ENCODE measurements at places on chromosomes 4 and X. TPM values are rescaled to one million over a fixed set of nuclear protein-coding genes. Genes with fewer than 3 reads are reported as not detected.

- H3K4me3 ChIP-seq: no peak overlapping the region
- no peak overlapping the region for H3K27ac ChIP-seq
These were observed 103.4 kb upstream of the PAK3 start for GRCh38 chrX:110992611-110993010.

- no peaks in the 10 kb centered on the region for H3K4me1 ChIP-seq
- H3K36me3 ChIP-seq: no peaks in the 10 kb centered on the region
- H3K4me3 ChIP-seq: no peak overlapping the region
These were observed 6.2 kb downstream of the CSF2RA start for GRCh38 chrX:1274786-1275185.

The OCIAD1 gene
- 52.6 TPM for total RNA-seq

DNA sequence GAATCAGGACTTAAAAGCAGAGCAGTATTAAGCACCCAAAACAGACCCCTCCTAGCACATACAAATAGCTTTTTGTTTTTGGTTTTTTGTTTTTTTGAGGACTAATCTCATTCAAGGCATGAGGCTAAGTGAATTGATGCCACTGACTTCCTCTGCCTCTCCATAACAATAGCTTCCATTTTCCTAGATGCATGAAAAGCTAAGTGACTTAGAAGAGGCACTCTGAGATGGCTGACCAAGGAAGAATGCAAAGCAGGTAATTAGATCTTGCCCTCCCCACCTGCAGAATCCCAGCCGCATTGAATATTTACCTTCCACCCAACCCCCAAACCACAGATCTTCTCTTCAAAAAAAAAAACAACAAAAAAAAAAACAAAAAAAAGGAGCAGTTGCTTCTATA lies 7.4 kb upstream of the KDR start:
- H3K4me3 ChIP-seq: no peak overlapping the region
- H3K27me3 ChIP-seq: no peaks in the 10 kb centered on the region
- no peaks in the 10 kb centered on the region for H3K36me3 ChIP-seq
- no peak overlapping the region for H3K27ac ChIP-seq

DNA sequence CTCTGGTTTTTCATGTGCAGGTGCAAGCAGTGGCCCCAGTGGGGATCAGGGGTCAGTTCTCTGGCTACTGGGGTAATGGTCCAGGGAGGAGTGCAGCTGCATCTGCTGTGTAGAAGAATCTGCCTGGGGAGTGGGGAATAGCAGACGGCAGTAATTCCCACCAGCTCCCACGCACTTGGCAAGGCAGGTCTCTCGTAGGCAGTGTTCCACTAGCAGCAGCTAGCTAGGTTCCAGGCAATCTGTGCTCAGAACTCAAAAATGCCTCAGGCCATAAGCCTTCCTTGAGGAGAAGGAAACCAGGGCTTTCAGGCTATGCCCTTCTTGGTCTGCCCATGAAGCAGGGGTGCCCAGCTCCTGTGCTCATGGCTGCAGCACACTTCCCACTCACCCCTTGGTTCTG lies 38.8 kb downstream of the DCLK2 start:
- H3K27ac ChIP-seq: no peak overlapping the region
- peaks cover 17% of the 10 kb centered on the region for H3K4me1 ChIP-seq
- no peak overlapping the region for H3K4me3 ChIP-seq
- no peaks in the 10 kb centered on the region for H3K36me3 ChIP-seq

The CYSLTR1 gene
- total RNA-seq: not detected

DNA sequence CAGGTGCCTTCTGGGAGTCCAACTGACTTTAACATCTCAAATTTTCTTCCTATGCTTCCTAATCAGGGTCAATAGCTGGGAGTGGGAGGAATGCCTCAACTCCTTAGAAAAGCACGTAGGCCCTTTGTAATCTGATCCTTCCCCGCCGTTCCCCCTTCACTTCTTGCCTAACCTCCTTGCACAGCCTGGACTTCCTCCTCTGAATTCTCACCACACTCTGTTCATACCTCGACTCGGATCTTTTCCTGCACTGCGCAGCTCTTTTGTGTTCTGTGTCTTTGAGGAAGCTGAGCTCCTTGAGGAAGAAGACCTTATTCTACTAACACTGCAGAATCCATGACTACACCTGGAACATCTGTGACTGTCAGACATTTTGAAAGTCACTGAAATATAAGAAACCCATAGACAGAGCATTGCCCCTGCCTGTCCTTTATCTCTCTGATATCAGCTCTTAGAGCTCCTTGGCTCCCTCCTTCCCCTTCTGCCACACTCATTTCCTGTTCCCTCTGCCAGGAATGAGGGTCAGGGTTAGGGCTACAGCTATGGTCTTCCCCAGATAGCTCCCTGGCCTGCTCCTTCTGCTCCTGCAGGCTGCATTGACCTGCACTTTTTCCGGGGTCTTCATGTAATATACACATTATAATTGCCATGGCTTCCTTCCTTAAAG lies 140.2 kb upstream of the LDB2 start:
- H3K27ac ChIP-seq: no peak overlapping the region
- H3K4me1 ChIP-seq: no peaks in the 10 kb centered on the region
- H3K4me3 ChIP-seq: no peak overlapping the region
- H3K36me3 ChIP-seq: no peaks in the 10 kb centered on the region
- no peak for DNase-seq

GRCh38 chr4:15428611-15429010 lies 778 bp downstream of the C1QTNF7 start:
- no peak overlapping the region for H3K27ac ChIP-seq
- H3K4me1 ChIP-seq: no peaks in the 10 kb centered on the region
- H3K27me3 ChIP-seq: 0 out of 2 replicates have a peak, but pooled peaks cover 4% of the 10 kb centered on the region
- no peak for DNase-seq
- H3K4me3 ChIP-seq: no peak overlapping the region
- H3K36me3 ChIP-seq: no peaks in the 10 kb centered on the region

DNA sequence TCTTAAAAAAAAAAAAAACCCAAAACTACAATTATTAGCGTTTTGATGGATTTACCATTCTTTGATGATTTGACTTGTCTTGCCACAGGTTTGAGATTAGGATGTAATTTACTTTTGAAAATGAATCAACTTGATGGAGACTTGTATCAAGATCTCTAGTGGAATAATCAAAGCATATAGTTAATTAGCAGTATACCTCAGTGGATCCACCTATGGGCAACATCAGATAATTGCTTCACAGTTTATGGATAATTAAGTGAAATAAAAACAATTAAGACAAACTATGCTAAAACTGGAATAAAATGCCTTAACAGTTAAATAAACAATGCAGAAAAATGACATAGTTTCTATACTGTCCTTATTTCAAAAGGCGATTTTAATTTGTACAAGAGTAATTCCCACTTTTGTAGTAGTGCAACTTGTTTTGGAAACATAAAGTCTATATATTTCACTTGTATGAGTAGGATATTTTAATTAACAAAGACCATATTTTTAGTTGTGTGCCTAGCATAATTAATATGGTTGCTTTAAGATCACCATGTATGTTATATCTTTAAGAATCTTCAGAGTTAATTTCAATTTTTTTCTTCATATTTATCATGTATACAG lies 4.2 kb downstream of the CPEB2 start:
- no peak overlapping the region for H3K27ac ChIP-seq
- H3K36me3 ChIP-seq: no peaks in the 10 kb centered on the region
- H3K4me1 ChIP-seq: peaks cover 11% of the 10 kb centered on the region
- peak; percentile 14 for DNase-seq

GRCh38 chr4:3851211-3851610 lies 85.0 kb downstream of the ADRA2C start:
- no peaks in the 10 kb centered on the region for H3K36me3 ChIP-seq
- no peak for DNase-seq
- H3K27me3 ChIP-seq: peaks cover 36% of the 10 kb centered on the region

The SLC6A14 gene
- total RNA-seq: not detected

DNA sequence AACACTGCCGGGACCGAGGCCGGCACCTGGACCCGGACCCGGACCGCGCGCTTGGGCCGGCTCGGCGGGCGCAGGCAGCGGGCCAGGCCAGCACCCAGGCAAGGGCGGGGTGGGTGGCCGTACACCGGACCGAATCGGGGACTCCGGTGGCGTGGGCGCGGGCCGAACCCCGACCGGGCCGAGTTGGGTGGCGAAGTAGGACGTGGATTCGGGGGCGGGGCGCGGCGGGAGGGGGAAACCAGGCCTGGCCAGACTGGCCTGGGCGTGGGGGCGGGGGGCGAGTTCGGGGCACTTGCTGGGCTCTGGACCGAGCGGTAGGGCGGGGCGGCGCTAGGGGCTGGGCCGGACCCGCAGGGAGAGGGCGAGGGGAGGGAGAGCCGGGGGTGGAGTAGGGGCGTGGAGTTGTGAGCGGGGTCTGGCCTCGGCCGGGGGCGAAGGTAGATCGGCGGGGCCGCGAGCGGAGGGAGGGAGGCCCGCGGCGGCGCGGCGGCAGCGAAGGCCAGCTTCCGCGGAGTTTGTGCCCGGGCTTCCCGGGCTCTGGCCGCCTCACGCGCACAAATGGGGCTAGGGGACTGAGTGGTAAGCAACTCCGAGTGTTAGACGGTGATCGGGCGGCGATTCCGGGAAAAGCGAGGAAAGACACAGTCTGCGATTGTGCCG lies 1.8 kb upstream of the BCORL1 start:
- peak; percentile 15 for DNase-seq
- H3K4me3 ChIP-seq: no peak overlapping the region
- no peak overlapping the region for H3K27ac ChIP-seq
- H3K4me1 ChIP-seq: peaks cover 5% of the 10 kb centered on the region
- H3K36me3 ChIP-seq: no peaks in the 10 kb centered on the region

DNA sequence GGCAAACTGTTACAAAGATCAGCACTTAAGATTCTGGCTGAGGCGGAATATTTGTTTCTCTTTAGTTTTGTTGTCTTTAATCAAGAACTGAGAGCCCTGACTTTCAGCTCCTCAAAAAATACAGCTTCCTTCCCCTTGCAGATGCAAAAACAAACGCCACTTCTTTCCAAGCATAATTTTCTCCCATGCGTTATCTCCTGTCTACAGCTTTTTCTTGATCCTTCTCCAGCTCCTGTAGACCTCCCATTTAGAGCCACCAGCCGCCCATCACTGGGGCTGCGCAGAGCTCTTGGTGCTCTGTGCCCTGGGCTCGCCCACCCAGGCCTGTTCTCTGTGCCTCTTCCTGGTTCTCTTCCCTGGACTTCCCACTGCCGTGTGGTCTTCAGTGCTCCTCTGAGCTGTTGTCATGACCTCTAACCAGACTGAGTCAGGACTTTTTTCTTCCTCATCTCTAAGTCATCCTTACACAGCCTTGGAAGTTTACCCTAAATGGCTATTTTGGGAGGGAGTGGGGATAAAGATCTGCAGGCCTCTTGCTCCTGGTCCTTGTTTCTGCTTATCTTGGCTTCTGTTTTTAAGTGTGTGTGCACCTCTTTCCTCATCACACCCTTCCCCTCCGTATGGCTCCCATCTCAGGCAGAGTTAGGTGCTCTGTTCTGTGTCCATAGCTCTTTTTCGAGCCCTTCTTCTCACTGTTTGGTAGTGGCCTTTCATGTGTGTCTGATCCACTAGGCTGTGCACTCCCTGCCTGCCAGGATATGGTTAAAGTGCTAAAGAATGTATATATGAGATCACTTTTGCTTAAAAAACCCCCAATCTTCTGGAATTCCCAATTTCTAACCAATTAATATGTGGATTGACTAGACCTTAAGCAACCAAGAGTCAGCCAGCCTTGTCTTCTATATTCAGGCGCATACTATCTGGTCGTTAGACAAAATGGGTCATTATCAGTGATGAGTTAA lies 122.5 kb downstream of the PTTG2 start:
- no peaks in the 10 kb centered on the region for H3K27me3 ChIP-seq
- H3K4me3 ChIP-seq: no peak overlapping the region
- peak; percentile 50 for DNase-seq
- H3K4me1 ChIP-seq: peaks cover 27% of the 10 kb centered on the region
- H3K36me3 ChIP-seq: no peaks in the 10 kb centered on the region

- no peaks in the 10 kb centered on the region for H3K36me3 ChIP-seq
- peak; percentile 87 for DNase-seq
- H3K27me3 ChIP-seq: no peaks in the 10 kb centered on the region
- H3K27ac ChIP-seq: peak overlapping the region; percentile 56
- H3K4me3 ChIP-seq: no peak overlapping the region
These were observed 61.7 kb upstream of the GUCY1A1 start for GRCh38 chr4:155604718-155605626.

- peaks cover 23% of the 10 kb centered on the region for H3K4me1 ChIP-seq
- H3K4me3 ChIP-seq: peak overlapping the region; percentile 87
- no peaks in the 10 kb centered on the region for H3K27me3 ChIP-seq
- peaks cover 25% of the 10 kb centered on the region for H3K36me3 ChIP-seq
- no peak overlapping the region for H3K27ac ChIP-seq
- DNase-seq: peak; percentile 41
These were observed 3.7 kb downstream of the SH3RF1 start for GRCh38 chr4:169267070-169267469.

The GYPE gene
- not detected for total RNA-seq

The FRMPD3 gene
- total RNA-seq: 0.04 TPM

DNA sequence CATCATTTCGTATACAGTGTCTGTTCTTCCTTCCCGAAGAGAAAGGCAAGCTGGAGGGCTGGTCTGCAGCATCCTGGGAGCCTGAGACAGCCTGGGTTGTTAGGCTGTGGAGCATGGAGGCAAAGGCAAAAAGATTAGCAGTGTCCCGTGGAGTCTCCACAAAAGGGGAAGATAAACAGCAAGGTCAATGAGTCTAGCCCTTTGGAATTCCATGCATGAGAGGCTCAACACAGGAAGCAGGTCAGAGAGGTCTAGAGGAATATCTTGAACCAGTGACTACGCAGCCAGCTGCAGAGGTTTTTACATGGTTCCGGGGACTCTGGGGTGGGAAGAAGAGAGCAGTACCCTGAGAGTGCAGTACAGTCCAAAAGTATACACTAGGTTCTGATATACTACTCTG lies 12.2 kb upstream of the MCF2 start:
- no peaks in the 10 kb centered on the region for H3K27me3 ChIP-seq
- peak; percentile 15 for DNase-seq
- H3K4me1 ChIP-seq: peaks cover 5% of the 10 kb centered on the region

GRCh38 chr4:169045862-169046584 lies 36.0 kb upstream of the CBR4 start:
- H3K4me1 ChIP-seq: 0 out of 2 replicates have a peak, but pooled peaks cover 3% of the 10 kb centered on the region
- no peak overlapping the region for H3K4me3 ChIP-seq
- no peak overlapping the region for H3K27ac ChIP-seq
- no peak for DNase-seq
- H3K27me3 ChIP-seq: no peaks in the 10 kb centered on the region

GRCh38 chr4:37989398-37990260 lies 29.4 kb downstream of the PTTG2 start:
- no peak overlapping the region for H3K27ac ChIP-seq
- no peak overlapping the region for H3K4me3 ChIP-seq
- H3K4me1 ChIP-seq: peaks cover 6% of the 10 kb centered on the region
- H3K27me3 ChIP-seq: no peaks in the 10 kb centered on the region
- no peaks in the 10 kb centered on the region for H3K36me3 ChIP-seq

The HS3ST1 gene
- 4.2 TPM for total RNA-seq

The SYTL4 gene
- total RNA-seq: 3.2 TPM

DNA sequence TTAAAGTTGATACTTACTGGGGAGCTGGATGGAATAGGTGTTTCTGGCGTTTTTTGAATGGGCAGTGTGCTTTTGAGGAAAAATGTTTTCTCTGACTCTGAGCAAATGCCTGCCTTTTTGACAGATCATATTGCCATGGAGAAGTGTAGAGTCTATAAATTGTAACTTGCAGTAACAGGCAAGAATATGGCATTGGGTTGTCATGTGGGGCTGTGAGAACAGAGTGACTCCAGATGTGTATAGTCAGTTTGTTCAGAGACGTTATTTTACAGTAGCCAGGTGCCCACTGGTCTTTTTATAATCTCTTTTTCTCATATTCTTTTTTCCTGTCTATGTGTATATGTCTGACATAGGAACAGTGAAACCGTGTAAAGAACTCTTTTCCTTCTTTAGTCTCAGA lies 40.8 kb downstream of the RAPGEF2 start:
- H3K4me3 ChIP-seq: no peak overlapping the region
- H3K4me1 ChIP-seq: peaks cover 6% of the 10 kb centered on the region
- DNase-seq: no peak
- H3K27ac ChIP-seq: no peak overlapping the region
- H3K36me3 ChIP-seq: no peaks in the 10 kb centered on the region

- peak; percentile 8 for DNase-seq
These were observed 770.3 kb downstream of the NLGN4X start for GRCh38 chrX:5458300-5458842.

All from PC-3 (cell line).